ENCODE measurements at places on chromosomes 1 and 21. TPM values are rescaled to one million over a fixed set of nuclear protein-coding genes. Genes with fewer than 3 reads are reported as not detected.

DNA sequence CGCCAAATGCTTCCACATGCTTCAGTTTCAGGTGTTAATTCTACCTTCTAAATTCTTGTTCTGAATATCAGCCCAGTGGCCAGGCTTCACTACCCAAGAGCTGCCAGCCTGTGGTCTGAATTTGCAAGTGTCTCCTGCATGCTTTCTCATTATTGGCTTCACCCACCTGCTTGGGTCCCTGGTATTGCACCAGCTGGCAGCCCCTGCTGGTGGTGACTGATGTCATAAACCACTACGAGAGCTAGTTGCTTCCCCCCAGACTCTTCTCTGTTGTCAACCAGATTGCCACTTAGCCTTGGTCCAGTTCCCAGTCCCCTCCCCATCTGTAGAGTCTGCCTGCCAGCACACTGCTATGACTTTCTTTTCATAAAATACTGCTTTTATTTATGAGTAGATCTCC, 197.7 kb upstream of the DUSP10 start:
- no peak for DNase-seq

- no peak for DNase-seq
These were observed 15.2 kb upstream of the NBPF1 start for GRCh38 chr1:16628361-16629111.

GRCh38 chr1:58996341-58997059, 212.7 kb upstream of the JUN start:
- DNase-seq = no peak

- peak; percentile 92 for DNase-seq
These were observed 24.8 kb downstream of the S100A6 start for GRCh38 chr1:153510984-153511410.

- DNase-seq = no peak
These were observed 6.7 kb downstream of the LDLRAP1 start for GRCh38 chr1:25550155-25550506.

- DNase-seq = no peak
These were observed 880.6 kb downstream of the BRINP3 start for GRCh38 chr1:189597083-189597482.

DNA sequence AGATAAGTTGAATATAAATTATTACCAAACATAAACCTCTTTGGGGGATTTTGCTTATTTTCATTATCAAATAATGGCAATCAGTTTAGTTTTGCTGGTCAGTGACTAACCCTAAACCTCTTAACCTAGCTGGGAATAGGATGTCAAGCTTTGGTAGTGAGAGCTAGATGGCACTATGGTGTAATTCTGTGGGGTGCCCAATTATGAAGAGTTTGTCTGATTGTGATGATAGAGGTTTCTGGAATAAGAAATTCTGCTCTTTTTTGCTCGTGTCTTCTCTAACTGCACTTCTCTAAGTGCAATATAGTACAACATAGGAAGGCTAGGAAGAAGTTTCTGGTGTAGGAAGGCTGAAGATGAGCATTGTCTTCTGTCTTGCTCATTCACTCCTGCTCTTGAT, 59.8 kb downstream of the XCL1 start:
- DNase-seq = no peak

DNA sequence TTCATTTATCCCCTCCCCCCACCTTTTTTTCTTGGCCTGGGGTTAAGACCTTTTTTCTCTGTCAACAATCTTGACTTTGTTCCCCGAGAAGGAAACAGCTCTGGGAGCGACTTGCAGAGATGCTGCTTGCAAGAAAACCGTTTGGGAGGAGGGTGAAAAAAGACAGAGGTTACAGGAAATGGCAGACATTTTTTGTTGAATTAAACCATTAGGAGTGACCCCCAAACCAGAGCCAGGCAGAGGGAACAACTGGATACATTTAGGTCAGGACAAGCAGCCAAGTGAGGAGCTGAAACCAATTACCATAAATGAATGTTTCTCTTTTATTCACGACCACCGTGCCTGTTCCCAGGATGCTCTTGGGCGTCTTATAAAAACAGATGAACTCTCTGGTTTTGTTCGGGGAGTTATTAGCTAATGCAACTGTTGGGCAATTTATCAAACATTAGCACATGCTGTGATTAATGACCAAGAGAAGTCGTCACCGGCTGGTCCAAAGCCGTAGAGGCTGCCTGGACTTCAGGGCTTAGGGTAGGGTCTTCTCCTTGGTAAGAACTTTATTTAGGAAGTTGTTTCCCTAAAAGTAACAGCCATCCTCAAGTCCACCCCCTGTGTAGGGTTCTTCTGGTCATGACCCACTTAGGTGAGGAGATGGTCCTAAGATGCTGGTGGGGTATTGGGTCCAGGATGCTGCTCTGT, 141.0 kb downstream of the FOXD2 start:
- peak; percentile 45 for DNase-seq

DNA sequence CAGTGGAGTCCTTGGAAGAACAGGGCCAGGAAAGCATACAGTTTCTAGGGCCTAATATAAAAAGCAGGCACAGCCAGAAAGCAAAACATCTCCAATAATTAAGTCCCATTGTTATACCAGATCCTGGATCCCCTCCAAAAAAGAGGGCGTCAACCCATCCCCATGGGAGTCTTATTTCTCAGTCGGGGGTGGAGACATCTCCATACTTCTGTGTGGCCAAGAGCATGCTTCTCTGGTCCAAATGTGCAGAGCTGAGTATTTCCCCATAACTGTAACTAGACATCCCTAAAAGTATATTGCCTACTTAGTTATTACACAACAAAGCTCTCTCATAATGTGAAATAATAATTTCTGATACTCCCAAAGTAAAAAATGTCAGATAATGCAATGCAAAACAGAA, 104.2 kb upstream of the SOX13 start:
- no peak for DNase-seq

- peak; percentile 32 for DNase-seq
These were observed 67.1 kb downstream of the CENPF start for GRCh38 chr1:214670098-214670497.

GRCh38 chr1:22944346-22945055, 28.2 kb downstream of the LACTBL1 start:
- peak; percentile 85 for DNase-seq

- no peak for DNase-seq
These were observed 6.4 kb upstream of the LRP8 start for GRCh38 chr1:53334312-53334711.

DNA sequence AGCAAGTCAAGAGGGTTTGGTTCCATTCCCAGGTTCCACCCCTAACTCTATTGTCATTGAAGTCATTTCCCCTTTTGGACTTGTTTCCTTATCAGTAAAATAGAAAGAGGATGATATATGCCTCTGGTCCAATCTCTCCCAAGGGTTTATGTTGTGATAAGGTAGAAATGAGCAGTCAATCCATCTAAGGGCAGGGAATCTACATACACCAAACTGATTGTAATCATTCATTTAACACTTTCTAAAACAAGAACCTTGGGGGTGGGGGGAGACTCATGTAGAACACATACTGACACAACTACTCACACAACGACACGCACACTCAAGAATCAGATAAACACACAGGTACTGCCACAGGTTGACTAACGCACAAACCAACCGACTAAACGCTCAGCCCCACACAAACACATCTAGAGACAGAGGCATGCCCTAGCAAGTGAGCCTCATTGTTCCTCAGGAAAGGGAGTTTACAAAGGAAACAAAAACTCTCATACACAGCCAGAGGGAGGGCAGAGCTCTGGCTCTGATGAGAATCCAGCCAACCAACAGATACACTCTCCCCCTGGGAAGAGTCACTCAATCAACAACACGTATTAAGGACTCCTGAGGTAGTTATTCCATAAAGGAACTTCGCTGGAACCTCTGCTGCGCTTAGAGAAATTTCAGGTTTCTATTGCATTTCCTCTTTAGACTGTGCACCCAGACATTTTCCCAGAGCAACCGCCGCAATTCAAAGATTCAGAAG, 1.0 kb downstream of the F11R start:
- DNase-seq = no peak

DNA sequence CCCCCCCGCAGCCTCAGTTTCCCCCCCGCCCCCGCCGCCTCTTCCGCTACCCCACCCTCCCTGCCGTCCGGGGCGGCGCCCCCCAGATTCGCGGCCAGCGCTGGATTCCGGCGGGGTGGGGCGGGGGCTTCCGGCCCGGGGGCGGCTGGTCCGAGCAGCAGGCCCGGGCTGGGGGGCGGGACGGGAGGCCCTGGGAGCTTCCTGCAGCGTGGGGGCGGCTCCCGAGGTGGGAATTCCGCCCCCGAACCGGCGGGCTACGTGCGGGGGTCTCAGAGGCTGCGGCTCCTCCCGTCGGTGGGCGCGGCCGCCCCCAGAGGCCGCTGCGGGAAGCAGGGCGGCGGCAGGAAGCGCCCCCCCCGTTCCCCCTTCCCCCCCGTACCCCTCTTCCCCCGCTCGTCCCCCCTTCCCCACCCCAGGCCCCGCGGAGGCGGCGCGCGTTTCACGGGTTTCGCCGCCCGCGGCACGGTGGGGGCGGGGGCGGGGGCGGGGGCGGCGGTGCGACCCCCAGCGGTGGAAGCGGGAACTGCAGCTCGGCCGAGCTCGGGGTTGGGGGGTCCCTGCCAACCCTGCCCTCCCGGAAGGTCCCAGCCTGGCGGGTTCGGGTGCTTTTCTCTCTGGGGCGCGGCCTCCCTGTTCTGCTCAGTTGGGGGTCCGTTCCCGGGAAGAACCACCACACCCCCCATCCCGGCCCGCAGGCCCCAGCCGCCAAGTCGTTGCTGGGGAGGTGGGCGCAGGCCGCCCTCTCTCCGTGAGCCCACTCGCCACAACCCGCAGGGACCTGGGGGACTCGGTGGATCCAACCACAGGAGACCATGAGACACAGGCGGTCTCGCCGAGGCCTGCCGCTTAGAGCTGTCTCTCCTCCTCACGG, 76.3 kb downstream of the MORN1 start:
- DNase-seq = peak; percentile 85

GRCh38 chr1:218959784-218960183, 213.9 kb upstream of the LYPLAL1 start:
- no peak for DNase-seq

DNA sequence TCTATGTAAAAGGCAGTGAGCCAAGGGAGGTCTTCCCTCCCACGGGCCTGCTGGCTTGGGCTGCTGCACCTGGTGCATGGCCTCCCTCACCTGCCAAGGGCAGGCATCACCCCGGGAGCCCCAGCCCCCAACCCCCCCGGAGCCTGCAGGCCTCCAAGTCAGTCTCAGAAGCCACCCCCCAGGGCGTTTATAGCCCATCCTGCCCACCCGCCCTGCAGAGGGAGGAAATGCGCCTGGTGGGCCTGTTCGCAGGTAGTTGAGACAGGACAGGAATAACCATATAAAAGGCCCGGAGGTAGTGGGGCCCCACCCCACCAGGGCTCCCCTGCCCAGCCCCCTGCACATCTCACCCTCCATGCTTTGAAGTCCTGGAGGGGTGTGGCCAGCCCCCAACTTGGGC, 18.2 kb upstream of the ARF1 start:
- no peak for DNase-seq

DNA sequence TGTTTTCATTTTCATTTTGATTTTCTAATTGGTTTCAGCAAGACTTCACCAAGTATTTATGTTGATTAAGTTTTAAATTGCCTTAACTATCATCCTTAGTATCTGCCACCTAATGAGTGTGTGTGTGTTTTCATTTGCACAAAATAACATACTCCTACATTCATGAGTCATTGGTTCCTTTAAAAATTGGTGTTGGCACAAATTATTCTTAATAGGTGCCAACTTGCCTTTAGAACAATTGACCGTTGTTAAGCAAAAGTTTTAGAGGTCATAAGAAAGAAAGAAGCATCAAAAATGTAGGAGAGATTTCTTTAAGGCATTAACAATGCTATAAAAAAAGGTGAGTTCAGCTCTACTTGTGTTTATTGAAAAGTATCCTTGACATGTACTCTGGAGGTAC, 77.5 kb downstream of the FNBP1L start:
- DNase-seq = no peak

DNA sequence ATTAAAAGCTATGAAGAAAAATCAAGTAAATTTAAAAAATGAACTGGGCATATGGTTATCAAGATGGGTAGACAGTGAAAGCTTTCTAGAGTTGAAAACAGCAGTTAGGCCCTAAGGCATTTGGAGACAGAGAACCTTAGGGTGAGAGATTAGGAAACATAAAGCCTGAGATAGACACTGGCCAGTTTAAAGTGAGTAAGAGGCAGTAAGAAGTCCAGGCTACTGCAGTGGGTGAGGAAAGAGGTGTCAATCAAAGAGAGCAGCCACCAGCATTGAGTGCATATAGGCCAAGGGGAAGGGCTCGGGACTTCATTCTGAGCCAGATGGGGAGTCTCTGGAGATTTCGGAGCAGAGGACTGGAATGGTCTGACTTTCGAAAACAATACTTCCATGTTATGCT, 1360.5 kb upstream of the ADGRL4 start:
- no peak for DNase-seq

DNA sequence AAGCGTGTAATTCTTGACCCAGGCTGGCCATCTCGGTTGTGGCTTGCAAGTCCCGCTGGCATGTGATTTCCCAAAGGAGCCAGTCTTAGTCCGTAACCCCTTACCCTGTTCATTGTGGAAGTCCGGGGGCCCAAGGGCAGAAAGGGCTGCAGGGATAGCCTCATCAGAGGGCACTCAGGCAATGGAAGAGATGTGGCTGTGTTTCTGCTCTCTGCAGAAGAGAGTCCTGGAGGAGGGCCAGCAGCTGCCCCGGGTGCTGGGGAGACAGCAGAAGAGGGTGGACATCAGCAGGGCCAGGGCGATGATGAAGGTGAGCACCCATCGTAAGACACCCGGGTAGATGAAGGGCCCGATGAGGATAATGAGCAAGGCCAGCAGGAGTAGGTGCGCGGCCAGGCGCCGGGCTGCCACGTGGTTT, 830 bp downstream of the RNF186 start:
- DNase-seq = no peak

- DNase-seq = no peak
These were observed 43.1 kb upstream of the KANK4 start for GRCh38 chr1:62362061-62362917.

DNA sequence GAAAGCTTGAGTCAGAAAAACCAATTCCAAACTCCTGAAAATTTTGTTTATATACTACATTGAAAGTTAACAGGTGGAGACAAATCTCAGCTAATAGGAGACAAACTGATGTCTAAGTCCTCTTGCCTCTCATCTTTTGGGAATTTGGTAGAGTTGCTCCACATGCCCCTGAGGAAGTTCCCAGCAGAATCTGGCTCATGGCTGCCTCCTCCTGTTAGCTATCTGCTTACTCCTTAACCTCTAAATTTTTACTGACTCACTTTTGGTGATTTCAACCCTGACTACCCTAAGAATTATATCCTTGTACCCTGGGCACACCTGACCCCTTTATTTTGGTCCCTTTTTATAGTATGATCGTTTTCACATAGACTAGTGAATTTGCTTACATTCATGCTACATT, 633.7 kb upstream of the USP24 start:
- DNase-seq = no peak

GRCh38 chr1:55323760-55324159, 108.6 kb upstream of the USP24 start:
- DNase-seq = no peak

The SLAMF9 gene
- not detected for total RNA-seq

The CELA3A gene
- total RNA-seq = not detected

The FNBP1L gene
- 57.3 TPM for total RNA-seq

The CACNA1S gene
- total RNA-seq = not detected

The RAD54L gene
- total RNA-seq = 1.7 TPM

The CD34 gene
- 50.9 TPM for total RNA-seq

The MNDA gene
- 8.3 TPM for total RNA-seq

The SLC9C2 gene
- total RNA-seq = 0.72 TPM

The KCND3 gene
- 12.6 TPM for total RNA-seq

Measured in kidney (tissue), 22 donors.